ENCODE measurements at places on chromosomes 2 and 18.

GRCh38 chr2:234502919-234503285, 6.0 kb upstream of the ARL4C start:
- DNase-seq = no peak

- DNase-seq = no peak
Measured at GRCh38 chr2:172655091-172655837, 80.4 kb upstream of the RAPGEF4 start.

- DNase-seq = no peak
Measured at GRCh38 chr2:66517772-66518171, 82.8 kb downstream of the MEIS1 start.

DNA sequence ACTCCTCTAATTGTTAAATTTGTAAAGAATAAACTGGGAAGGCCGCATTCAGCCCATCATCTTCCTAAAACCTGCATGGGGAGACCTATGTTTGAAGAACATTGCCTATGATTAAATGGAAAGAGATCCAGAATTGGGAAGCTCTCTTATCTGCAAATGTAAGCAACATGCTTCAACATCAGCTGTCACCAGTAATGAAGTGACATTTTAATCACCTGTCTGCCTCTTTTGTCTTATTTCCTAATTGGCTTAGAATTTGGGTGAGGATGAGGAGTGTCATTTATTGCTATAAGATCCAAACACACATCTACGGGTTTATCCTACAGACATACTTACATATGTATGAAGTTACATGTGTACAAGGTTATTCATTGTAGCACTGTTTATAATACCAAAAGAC, 26.0 kb upstream of the SSB start:
- DNase-seq = no peak

DNA sequence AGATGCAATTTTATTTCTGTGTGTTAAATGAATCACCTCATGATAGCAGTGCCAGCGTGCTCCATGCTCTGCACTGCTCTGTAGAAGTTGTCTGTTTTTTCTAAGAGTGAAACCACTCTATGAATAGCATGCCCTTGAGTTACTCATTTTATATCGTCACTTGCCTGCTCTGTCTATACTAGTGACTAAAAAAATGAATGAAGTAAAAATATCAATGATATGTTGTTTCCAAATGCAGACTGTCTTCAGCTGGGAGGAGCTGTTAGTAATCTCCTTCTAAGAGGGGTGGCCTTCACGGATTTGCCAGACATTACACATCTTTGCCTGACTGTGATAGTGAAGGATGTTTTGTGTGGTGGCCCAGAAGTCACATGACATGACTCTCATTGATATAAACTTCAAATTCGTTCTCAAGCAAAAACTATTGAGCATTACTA, 852.1 kb downstream of the CNTNAP5 start:
- DNase-seq = no peak

DNA sequence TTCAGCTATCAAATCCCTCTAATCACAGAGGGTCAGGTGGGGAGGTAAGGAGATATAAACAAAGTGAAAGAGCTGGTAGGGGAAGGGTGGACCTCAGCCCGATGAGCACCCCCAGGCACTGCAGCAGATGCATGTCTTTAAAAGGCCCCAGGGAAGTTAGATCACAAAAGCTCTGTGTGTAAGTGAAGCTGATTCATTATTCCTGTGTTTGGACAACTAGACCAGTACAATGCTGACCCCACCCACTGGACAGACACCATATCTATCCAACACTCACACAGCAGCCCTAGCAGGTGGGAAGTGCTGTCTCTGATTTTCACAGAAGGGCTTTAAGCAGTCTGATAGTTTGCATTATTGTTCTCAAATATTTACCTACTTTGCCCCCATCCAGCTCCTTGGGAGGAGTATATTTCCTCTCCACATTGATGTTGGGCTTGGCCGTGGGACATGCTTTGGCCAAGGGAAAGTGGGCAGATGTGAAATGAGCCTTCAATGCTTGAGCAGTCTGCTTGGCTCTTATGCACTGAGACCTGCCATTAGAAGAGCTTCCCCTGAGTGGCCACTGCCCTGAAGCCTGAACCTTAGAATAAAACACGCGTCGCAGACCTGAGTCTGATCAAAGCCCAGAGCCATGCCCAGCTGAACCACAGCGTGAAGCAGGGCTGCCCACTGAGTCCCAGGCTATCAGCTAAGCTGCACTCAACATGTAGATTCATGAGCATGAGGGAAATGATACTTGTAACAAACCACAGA, 111.4 kb downstream of the COPS8 start:
- DNase-seq = no peak

DNA sequence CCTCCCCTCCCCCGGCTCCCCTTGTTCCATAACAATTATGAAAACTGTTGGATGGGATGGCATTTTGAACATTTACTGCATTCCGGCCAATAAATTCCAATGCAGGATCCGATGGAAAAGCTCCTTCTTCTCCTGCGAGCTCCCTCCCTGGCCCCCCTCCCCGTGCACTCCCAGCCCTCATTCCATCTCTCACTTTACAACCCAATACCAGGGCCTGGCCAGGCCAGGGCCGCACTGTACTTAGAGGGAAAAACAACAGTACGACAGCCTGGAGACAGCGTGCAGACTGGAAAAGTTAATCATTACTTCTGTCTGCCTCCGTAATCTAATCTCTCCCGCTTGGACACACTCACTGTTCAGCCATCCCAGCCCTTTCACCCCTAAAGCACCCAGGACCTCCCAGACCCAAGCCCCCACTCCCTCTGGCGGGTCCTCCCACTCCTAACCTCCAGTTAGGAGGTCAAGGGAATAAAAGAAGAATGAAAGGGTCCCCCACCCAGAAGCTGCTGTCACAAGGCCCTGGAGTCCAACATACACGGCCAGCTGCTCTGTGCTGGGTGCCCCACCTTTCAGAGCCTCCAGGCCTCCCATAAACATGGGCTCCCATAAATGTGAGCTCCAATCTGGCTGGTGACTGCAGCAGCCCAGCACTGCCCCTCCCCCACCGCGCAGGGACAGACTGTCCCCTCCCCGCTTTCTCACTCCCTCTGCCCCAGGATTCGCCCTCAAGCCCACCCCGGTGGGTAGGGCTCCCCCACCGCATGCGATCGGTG, 20.6 kb downstream of the SMAD7 start:
- DNase-seq = no peak

DNA sequence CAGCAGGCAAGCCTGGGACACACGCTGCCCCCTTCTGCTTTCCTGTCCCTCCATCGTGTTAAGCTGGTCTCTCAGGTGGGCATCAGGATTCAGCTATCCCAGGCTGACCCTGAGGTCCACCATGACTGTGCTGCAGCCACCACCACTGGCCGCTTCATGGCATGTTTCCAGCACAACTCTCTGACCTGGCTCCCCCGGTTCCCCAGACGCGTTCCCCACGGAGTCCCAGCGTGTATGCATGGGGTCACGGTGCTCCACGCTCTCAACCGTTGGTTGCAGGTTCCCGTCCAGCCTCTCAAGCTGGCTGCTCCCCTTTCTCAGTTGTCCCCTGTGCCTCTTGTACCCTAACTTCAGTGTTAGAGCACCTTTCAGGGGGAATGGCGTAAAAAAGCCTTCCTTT, 20.3 kb downstream of the HPCAL1 start:
- no peak for DNase-seq

- DNase-seq = peak; percentile 88
Measured at GRCh38 chr2:225002656-225003045, 39.6 kb downstream of the DOCK10 start.

- no peak for DNase-seq
Measured at GRCh38 chr2:141778315-141778835, 352.4 kb downstream of the LRP1B start.
